ENCODE measurements at places on chromosomes 1 and 21.

DNA sequence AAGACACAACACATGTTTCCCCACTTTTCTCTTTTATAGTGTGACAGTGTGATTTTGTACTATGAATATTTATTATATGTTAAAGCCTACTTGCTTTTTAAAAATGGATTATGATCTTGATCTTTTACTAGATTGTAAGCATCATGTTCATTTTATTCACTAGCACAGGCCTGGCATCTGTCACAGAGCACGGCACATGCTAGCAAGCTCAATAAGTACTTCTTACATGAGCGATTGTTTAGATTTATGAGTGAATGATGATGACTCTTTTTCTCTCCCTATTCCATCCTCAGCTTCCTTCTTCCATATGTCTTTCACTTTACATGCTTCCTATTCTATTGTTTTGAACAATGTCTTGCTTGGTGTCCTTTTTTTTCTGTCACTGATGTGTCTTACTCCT is 1454.1 kb downstream of the MRPL39 start:
- no peak for DNase-seq

- DNase-seq = no peak
Observed at GRCh38 chr1:155396874-155397476, 76.3 kb downstream of the RUSC1 start.

DNA sequence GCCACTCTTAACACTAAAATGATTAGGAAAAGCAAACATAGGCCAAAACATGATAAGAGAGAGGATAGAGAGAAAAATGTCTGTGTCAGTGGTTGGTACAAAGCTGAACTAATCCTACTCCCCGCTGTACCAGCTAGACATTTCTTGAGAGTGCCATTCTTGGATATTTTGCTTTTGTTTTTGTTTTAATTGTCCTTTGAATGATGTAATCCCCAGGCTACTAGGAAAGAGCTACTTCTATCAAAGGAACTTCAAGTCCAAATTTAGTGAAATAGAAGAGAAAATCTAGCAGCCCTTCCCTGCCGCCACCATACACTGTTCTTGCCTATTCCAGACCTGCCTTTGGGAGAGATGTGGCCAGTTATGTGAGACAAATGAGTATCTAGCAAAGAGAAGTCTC is 269.6 kb downstream of the GRIK1 start:
- DNase-seq = no peak

DNA sequence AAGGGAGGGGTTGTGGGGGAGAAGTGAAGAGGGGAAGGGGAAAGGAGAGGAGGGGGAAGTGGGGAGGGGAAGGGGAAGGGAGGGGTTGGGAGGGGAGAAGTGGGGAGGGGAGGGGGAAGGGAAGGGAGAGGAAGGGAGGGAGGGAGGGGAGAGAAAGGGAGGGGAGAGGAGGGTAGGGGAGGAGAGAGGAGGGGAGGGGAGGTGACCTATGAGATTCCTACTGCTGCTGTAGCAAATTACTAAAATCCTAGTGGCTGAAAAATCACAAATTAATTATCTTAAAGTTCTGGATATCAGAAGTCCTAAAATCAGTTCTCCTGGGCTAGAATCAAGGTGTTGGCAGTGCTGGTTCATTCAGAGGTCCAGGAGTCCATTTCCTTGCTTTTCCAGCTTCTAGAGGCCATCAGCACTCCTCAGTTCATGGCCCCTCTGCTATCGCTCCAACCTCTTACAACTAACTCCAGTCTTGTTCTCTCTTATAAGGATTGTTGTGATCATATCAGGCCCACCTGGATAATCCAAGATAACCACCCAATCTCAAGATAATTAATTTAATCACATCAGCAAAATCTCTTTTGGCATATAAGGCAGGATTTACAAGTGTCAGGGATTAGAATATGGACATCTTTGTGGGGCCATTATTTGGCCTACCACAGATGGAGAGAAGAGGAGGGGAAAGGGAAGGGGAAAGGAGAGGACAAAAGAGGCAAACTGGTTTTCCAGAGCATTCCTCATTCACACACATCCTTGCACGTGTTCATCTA is 30.4 kb upstream of the KANK4 start:
- no peak for DNase-seq

DNA sequence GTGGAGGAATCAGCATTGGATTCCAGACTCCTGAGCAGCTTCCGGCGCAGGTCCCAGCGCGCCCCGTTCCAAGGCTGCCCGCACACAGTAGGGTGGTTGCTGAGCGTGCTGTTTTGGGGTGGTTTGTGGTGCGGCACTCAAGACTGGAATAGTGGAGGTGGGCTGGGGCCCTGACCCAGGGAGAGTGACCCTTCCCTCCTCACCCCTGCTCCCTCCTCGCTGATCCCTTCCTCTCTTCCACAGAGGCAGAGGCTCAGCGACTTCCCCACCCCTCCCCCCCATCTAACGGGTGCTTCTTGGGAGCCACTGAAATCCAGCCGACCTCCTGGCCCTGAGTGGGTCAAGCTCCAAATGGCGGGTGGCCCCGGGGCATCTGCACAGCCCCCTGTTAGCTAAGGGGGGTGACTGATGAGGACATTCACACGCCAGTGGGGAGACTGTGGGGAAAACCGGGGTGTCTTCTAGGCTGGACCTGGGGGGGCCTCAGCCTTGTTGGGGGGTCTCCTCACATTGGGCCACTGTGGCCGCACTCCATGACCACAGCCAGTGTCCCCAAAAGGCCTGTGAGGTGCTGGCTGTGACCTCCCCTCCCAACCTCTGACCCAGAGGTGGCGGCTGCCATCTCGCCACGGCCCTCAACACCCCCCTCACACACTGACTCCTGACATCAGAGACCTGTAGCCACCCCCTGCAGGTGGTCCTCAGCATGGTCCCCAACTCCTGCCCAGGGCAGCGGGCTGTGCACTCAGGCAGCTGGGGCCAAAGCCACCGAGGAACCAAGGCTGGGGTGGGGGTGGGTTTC is 3.9 kb upstream of the HES4 start:
- DNase-seq = no peak

DNA sequence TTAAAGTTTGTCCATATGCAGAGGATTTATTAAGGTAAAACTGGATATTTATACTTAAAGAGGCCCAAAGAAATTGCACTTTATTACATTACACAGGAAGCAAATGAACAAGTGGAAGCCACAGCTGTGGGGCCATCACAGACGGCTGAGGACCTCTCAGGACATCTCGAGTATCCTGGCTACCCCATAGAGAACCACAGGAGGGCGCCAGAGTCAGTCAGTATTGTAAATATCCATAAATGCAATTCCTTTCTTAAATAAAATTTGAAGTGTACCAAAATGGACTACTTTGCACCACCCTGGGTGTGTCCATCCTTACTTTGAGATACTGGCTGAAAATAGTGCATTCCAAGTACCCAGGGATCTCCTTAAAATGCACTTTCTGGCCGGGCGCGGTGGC is 257.2 kb downstream of the MRPL39 start:
- DNase-seq = no peak

DNA sequence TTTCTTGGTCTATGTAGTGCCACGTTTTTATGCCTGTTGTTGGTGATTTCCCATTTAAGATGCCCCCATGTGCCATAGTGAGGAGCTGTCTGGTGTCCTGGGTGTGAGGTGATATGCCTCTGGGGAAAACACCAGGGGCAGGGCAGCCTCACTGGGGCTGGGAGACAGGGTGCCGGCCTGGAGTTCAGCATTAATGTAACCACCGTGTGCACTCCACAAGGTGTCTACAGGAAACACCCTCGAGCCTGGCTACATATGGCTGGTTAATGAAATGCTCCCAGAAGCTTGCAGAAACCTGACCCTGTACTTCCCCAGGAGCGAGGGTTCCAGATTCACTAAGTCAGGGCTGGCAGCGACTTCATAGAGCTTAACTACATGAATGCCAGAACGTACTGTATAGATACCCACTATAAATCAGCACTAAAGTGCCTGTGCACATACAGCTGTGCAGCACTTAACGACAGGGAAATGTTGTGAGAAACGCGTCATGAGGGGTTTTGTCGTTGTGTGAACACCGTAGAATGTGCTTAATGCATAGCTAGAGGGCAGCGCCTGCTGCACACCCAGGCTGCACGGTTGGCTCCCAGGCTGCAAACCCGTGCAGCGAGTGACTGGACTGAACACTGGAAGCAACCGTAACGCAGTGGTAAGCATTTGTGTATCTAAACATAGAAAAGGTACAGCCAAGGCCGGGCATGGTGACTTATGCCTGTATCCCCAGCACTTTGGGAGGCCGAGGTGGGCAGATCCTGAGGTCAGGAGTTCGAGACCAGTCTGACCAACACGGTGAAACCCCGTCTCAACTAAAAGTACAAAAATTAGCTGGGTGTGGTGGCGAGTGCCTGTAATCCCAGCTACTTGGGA is 10.4 kb downstream of the TFF2 start:
- no peak for DNase-seq

GRCh38 chr21:46393941-46394594 is 64.6 kb upstream of the DIP2A start:
- no peak for DNase-seq

DNA sequence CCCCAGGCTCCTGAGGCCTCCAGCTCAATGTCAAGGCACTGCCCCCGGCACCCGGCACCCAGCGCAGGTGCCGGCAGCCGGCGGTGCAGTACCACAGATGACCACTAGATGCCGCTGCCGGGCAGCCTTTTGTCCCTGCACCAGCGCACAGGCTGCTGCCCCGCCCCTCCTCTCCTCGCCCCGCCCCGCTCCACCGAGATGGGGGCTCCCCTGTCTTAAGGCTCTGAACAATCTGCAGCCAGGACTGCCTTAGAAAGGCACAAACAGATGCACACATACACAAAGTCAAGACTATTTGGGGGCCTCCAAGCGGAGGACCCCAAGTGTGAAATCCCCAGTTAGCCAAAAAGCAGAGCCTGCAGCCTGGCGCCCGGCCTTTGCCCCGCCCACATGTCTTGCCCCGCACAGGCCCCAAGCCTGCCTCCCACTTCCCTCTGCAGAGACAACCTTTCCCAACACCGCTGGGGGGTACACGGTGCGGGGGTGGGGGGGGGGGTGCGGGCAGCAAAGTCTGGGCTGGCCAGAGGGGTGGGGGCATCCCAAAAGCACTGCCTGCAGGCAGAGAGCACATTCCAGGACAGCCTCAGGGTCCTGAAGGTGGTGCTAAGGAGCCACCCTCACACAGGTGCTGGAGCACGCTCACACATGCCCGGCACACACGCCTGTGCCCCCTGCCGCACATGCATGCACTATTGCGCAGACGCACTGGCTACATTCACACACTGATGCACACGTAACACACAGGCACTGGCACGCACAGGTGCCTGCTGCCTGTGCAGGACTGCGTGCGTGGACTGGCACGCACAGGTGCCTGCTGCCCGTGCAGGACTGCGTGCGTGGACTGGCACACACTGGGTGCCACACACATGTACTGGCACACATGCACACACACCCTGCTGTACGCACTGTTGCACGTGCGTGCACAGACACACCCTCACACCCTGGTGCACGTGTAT is 37.1 kb downstream of the ARHGEF16 start:
- no peak for DNase-seq

DNA sequence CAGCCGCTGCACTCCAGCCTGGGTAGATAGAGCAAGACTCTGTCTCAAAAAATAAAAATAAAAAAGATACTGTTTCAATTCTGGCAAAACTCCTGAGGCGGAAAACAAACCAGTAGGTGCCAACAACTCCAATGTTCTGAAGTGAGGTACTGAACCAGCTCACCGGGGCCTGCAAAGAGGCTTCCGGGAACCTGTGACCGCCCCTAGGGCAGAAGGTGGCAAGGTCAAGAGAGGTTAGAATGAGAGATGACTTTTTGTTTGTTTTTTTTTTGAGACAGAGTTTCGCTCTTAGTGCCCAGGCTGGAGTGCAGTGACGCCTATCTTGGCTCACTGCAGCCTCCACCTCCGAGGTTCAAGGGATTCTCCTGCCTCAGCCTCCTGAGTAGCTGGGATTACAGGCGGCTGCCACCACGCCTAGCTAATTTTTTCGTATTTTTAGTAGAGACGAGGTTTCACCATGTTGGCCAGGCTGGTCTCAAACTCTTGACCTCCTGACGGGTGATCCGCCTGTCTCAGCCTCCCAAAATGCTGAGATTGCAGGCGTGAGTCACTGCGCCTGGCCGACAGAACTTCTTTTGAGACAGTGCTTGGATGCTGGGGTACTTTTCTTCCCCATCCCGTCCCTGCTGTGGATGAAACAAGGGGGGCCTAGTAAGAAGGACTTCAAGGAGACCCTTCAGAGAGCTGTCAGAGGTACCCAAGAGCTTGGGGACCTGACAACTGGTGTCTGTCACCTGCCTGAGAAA is 91.9 kb upstream of the SLC25A33 start:
- DNase-seq = no peak

DNA sequence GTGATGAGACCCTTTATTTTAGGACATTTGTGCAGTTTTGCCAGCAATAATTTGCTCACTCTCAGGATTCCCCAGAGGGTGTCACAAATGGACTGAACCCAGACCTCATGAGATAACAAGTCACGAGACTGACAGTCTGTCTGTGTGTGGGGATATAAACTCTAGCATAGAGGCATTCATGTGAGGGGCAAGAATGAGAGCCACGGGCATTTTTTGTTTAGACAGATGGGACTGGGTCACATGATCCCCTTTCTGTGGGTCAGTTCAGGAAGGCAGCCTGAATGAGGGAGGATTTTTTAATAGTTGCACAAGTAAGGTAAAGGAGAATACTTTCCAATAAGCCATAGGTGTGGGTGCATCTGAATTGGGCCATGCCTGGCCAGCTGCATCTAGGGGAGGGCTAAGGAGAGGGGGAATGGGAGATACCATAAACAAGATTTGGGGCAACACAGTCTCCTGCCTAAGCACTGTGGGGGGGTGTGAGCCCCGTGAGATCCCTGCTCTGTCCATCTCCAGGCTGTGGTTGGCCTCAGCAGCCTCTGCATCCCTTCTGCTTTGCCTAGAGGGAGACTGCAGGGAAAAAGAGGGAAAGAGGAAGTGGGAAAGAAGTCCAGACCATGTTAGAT is 66.6 kb downstream of the NAV1 start:
- DNase-seq = no peak

GRCh38 chr1:181080556-181080955 is 7.9 kb upstream of the IER5 start:
- no peak for DNase-seq

- DNase-seq = no peak
Observed at GRCh38 chr1:199404191-199404590, 623.3 kb upstream of the NR5A2 start.

DNA sequence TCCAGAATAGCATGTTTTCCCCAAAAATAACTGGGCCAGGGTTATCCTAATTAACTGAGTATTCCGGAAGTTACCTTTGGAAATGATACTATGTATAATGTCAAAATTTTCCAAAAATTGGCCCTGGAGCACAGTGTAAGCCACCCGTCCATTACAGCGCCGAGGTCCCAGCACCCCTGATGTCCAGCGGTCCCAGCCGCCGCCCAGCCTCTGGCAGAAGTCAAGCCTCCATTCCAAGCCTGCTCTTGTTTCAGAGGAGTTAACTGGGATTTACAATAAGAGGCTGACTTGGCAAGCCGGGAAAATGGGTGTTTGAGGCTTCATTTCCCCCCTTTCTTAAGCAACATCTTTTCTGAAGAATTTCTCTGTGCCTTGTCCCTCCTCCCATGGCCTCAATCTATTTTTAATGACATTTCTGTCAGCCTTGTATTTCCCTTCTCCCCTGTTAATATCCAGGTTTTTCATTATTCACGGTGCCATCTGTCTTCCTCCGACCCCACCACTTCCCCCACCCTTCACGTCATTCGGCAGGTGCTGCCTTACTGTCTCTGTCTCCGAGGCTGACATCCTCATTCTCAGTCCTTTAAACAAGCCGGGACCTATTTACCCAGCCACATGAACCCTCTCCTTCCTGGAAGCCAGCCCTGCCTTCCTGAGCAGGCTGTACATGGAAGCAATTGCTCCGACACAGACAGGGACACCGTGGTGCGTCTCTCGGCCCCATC is 490.9 kb downstream of the NPHP4 start:
- DNase-seq = no peak
